ENCODE measurements at places on chromosomes 1 and 21.

DNA sequence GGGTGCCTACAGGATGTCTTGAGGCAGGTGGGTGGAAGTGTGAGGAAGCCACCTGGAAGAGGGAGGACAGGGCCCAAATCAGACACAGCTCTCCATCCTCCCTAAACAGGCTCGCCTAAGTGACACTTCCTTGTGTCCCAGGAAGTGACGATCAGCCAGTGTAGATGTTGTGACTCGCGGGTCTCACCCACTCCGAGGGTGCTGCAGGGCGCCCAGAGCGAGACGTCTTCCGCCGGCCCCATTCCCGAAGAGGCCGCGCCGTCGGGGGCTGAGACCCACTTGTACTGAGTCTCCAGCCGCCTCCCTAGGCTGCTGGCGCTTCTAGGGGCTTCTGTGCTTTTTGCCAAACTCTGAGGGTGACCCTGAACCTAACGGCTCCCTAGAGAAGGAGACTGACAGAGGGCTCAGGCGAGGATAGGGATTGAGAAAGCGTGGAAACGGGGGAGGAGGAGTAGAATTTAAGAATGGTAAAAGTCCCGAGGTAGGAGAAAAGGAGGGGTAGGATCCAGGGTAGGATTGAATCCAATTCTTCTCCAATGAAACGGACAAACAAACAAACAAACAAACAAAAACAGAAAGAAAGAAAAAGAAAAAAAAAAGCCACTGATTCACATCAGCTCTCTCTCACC lies 543 bp upstream of the MARK1 start:
- no peak for DNase-seq

DNA sequence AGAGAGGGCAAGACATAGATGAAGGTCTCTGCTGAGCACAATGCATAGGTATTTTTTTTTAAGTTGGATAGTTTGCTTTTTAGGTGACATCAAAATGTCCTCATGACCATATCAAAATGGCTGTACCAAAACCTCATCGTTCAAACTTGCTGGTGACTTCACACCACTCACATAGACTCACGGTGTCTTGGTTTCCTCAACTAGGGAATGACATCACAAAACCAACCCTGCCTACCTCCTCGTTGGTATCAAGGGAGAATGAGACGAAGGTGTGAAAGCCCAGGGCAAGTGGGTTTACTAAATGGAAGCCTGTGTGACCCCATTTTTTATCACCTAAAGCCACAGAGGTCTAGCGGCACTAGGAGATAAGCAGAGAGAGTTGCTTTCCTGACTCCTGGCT lies 1.6 kb downstream of the PIGR start:
- DNase-seq, result no peak

DNA sequence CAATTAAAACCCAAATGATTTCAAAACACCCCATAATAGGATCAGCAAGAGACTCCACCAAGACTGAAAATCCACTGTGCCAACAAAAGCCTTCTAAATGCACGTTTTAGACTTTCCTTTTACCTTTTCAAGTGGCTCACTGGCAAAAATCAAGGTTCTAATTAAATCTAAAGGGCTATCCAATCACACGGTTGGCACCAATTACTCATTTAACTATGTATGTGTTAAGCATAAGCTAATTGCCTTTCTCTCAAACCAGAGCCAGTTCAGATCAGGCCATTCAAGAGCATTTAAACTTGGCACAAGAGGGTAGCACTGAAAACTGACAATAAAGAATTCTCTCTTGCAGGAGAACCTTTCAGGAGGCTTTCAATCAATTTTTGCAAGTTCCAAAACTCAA lies 139.5 kb downstream of the RGS7 start:
- no peak for DNase-seq

- no peak for DNase-seq
Measured at GRCh38 chr1:203144661-203145060, 17.1 kb downstream of the ADORA1 start.

DNA sequence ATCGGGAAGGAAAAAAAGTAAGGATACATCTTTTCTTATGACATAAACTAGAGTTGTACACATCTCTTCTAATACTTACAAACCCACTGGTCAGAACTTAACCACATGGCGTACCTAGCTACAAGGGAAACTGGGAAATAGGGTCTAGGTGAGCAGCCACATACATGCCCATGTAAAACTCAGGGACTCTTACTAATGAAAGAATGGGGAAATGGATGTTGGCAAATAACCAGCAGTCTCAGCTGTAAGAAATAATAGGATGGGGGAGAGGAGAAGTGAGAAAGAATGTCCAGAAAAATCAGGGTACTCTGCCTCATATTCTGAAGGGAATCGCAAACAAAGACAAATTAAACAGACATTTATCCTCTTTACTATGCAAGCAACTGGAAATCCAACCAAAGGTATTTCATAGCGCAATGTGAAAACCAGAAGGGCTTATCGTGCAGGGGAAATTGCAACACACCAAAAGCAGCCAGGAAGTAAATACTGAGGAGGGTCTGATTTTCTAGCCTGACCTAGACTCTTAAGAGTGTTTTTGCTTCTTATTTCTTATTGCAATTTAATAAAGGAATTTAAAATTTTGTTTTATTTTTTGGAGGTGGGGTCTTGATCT lies 17.5 kb downstream of the GTF2B start:
- no peak for DNase-seq

DNA sequence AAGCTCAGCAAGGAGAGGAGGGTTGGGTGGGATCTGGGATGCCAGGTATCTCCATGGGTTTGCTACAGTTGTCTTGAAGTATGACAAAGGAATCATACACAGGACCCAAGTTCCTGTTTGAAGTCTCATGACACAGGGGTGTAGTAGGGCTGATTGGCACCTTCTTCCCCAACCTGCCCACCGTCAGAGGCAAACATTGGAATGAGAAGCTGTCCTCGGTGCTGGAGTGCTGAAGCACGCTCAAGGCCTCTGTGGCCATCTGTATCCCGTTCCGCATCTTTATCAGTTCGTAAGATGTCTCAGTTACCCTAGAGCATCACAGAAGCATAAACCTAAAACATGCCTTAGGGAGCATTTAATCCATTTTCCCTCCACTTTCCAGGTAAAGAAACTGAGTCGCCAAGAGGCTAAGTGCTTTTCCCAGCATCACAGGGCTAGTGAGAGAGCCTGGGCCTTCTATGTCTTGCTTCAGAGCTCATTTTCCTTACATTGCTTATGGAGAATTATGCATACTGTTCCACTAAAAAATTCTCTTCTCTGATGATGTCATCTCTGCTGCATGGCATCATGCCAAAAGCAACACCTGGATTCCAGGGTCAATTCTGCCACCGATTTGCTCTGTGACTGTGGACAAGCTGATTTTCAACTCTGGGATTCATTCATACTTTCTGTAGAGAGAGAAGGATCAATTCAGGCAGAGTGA lies 34.2 kb downstream of the VWA5B1 start:
- no peak for DNase-seq

GRCh38 chr1:246245541-246245940 lies 261.5 kb downstream of the SMYD3 start:
- DNase-seq, result no peak

DNA sequence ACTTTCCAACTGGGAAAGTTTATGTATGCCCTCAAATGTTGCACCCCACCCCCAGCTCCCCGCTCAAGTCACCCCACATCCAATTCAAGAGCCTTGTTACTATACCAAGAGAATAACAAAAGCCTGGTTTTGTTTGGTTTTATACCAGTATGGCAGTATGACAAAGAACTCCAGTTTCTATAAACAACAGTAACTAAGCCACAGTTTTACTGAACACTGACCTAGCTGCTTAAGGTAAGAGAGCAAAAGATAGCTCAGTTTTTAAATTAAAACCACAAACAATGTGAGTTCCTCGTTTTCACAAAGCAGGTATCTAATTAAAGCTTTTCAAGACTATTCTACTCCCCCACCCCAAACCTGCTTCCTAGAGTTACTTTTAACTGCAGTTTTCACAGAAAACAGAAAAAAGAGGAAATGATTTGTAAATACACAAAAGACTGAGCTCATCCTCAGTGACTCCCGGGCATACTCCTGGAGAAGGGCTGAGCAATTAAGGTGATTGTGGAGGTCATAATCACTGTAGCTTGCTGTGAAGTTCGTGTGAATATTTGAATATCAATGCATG lies 59.3 kb upstream of the LHX8 start:
- DNase-seq, result no peak

DNA sequence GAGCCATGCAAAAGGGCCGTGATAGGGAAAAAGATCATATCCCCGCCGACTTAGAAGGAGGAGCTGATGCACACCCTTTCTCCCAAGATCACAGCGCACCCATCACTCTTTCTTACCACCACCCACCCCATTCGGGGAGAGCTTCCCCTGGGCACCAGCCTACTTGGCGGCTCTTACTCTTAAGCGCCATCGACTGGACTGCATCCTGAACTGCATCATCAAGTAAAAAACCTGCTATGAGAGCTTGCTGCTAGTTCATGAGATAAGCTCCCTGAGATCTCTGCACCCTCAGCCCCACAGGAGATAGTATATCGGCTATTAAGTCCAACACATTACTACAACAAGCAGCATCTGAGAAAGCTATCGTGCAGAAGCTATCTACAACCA lies 125.1 kb downstream of the BARHL2 start:
- no peak for DNase-seq

- no peak for DNase-seq
Measured at GRCh38 chr21:44286716-44287632, 1.3 kb downstream of the AIRE start.

- no peak for DNase-seq
Measured at GRCh38 chr1:32977546-32978087, 13.0 kb upstream of the RNF19B start.

- DNase-seq, result no peak
Measured at GRCh38 chr1:232416026-232416568, 213.8 kb downstream of the SIPA1L2 start.

GRCh38 chr1:162881590-162881989 lies 20.6 kb upstream of the CCDC190 start:
- DNase-seq, result no peak

GRCh38 chr1:209627027-209627731 lies 25.0 kb downstream of the LAMB3 start:
- no peak for DNase-seq

DNA sequence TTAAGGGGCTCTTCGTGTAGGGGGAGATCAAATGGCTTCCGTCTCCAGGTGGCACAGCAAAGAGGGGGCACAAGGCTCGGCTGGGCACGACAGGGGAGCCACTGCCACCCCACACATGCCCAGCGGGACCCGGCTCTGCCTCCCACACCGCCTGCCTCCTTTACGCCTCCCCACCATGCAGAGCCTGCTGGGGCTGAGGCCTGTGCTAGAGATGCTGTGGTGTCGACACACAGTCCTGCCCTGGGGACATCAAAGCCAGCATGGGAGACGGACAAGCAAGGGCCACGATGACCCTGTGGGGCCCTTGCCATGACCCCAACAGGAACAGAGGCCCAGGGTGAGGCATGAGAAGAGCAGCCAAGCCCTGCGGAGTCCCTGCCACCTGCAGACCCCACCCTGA lies 102.8 kb downstream of the NPHP4 start:
- no peak for DNase-seq

DNA sequence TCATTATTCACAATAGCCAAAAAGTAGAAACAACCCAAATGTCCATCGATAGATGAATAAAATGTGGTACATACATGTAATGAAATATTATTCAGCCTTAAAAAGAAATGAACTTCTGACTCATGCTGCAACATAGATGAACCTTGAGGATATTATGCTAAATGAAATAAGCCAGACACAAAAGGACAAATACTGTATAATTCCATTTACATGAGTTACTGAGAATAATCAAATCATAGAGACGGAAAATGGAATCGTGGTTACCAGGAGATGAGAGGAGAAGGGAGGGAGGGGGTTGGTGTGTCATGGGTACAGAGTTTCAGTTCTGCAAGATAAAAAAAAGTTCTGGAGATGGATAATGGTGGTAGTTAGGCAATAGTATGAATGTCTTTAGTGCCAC lies 184.1 kb downstream of the PSMG1 start:
- DNase-seq, result no peak

DNA sequence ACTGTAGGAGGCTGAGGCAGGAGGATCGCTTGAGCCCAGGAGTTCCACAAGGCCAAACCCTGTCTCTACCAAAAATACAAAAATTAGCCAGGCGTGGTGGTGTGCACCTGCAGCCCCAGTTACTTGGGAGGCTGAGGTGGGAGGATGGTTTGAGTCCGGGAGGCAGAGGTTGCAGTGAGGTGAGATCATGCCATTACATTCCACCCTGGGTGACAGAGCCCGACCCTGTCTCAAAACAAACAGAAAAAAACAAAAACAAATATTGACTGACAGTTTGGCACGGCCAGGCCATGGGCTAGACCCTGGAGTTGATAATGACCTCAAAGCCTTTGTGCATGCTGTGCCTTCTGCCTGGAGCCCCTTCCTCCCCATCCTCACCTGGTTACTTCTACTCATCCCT lies 19.2 kb upstream of the RSPO1 start:
- no peak for DNase-seq

- peak; percentile 2 for DNase-seq
Measured at GRCh38 chr1:83857103-83857502, 141.8 kb downstream of the TTLL7 start.

DNA sequence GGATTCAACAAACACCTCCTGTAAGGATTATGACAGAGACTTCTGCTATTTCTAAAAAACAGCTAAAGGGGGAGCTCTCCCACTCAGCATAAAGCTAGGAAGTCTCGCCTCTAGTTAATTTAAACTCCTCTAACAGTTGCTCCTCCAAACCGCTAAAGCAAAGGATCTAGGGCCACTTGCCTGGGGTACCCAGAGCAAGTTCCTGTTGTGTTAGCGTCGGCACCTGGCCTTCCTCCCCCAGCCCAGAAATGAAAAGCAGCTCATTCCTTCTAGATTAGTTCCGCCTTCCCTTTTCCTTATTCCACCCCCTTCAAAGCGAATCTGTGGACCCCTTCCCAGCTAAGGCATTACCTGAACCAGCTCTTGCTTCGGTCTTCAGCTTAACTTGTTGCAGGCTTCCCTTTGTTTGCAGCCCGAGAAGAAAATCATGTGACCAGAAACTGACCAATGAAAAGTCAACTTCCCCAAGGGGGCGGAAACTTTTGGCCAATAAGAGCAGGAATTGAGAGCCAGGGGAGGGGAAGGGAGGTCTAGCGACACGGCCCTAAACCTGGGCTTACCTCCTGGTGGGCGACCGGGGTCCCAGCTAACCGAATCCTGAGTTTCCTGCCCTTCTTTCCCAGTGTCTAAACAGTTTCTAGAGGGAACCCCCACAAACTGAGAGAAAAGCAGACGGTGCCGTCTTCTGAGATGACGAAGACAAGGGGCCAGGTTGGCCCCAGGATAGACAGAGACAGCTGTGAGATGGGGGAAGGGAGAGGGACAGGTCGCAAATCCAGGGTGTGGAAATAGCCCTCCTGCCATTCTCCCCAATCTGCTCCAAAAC lies at the start of gene PBXIP1:
TSS of gene PBXIP1 (minus strand) at position 382 of the 826 bp plus-strand sequence. CDS start 2,378 bp downstream, outside the sequence.
- no peak for DNase-seq
